ENCODE measurements at places on chromosomes 12 and 14.

- DNase-seq: no peak
These were observed 994.0 kb downstream of the TRHDE start for GRCh38 chr12:73266206-73266605.

DNA sequence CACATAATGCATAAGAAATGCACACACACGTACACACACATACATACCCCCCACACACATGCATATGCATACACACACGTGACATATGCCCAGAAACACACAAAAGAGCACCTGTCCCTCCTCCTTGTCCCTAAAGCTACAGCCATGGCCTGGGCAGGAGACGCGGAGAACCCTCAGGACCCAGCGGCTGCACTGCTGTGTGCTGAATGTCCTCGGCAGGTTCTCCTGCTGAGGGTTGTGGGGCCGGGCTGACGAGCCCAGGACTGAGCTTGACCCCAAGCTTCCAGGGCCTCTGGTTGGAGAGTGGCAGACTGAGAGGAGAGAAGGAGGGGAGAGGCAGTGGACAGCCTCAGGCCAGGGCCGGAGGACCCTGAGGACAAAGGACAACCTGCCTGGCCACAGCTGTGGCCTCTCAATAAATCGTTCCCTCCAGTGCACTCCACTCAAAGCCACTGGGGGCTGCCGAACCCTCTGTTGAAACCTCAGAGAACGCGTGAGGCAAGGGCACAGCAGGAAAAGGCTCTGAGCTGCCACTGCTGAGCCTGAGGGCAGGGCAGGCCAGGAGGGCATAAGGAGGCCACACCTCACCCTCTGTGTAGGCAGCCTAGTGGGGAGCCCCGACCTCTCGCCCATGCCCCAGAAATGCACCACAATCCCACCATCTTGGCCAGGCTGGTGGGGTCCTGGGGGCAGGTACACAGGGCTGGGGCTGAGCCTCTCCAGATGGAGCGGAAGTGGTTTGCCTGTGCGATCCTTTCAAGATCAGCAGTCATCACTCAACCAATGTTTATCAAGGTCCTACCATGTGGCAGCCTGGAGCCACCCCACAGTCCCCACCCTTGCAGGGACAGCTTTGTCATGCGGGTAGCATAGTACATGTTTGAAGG lies 3.1 kb downstream of the CACNA2D4 start:
- no peak for DNase-seq

GRCh38 chr12:22046090-22046967 lies at the start of gene CMAS:
Gene CMAS (plus strand): TSS chr12:22046218. CDS start chr12:22046304, 86 bp downstream.
- peak; percentile 73 for DNase-seq

GRCh38 chr12:132556801-132557200 lies 53.6 kb downstream of the LRCOL1 start:
- no peak for DNase-seq

DNA sequence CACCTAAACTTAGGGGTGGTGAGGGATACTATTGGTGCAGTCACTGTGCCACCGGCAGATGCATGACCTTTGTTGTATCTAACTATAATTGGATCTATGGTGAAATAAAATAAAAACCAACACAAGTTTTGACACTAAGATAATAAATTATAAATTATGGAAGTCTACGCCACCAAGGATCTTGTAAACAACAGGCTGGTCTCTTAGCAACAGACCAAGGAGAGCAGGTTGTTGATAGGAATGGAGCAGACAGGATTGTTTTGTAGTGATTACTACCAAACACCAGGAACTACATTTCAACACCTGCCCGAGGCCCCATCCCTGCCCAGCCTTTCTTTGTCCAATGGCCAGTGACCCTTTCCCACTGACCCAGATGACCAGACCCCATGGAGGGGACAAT lies 1178.0 kb downstream of the VRK1 start:
- DNase-seq: no peak

DNA sequence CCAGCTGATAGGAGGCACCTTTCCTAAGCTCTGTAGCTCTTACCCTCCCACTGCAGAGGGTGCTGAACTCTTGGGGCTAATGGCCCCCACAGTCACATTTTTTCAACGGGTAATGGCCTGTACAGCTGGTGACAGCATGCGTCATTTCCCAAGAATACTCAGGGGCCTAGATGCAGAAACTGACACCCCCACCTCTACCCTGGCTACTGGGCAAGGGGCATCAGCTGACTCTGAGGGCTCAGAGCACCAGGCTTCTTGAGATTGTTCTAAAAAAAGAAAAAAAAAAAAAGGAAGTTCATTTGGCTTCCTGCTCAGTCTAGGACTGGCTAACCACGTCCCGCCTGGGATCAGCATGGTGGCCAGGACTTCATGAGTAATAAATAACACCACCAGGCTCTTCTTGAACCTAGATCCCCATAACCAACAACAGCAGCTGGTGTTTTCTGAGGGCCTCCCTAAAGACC lies 35.2 kb downstream of the ZFP36L1 start:
- peak; percentile 74 for DNase-seq

DNA sequence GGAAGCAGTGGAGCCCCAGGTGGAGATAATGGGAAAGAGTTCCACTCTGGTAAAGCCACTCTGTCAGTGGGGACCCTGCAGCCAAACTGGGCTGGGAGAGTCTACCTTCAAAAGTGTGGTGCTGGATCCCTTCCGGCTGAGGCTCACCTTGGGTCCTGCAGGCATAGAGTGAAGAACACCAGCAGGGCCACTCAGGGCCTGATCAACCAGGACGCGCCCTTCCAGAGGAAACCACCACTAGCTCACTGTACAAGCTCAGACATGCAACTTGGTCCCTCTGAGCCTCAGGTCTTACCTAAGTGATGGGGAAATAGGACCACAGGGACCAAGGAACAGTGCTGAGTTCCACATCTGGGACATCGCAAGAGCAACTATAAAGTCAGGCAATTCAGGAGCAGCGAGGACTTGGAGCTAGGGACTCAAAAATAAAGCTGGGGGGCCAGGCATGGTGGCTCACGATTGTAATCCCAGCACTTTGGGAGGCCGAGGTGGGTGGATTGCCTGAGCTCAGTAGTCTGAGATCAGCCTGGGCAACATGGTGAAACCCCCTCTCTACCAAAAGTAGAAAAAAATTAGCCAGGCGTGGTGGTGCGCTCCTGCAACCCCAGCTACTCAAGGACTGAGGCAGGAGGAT lies 5.9 kb upstream of the PRPH start:
- no peak for DNase-seq

GRCh38 chr12:96338852-96339471 lies 61.3 kb downstream of the CDK17 start:
- peak; percentile 25 for DNase-seq

DNA sequence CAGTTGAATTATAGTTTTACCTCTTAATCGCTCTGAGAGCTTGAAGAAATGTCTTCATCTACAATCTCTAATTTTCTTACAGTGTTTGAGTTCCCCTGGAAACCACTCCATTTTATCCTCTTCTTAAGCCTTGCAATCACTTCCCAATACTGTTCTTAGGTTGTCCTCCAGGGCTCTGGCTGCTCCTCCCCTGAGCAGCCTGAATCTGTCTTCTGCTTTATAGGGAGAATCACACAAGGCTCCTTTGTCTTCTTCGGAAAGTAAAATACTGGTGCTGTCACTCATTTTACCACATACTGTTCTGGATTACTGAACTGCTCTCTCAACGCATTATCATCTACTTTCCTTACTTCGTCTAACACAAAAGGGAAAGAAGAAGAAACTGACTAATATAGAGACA lies 133.7 kb downstream of the MDGA2 start:
- DNase-seq: no peak

- DNase-seq: no peak
These were observed 27.3 kb upstream of the ANO2 start for GRCh38 chr12:5972387-5972786.

DNA sequence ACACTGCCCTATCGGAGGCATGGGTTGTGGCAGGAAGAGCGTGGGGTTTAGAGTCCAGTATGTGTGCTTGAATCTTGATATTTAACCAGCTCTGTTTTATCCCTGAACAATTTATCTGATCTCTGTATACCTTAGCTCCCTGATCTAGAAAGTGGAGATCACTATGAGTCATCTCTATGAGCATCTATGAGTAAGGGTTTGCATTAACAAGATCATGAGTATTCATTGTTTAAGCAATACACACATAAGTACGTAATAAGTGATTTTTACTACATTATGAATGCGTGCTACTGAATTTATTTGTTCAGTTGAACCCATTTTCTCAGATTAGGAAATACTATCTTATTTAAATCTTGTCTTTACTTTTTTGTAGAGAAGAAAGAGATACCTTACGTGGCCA lies 49.4 kb downstream of the GPATCH2L start:
- DNase-seq: no peak

DNA sequence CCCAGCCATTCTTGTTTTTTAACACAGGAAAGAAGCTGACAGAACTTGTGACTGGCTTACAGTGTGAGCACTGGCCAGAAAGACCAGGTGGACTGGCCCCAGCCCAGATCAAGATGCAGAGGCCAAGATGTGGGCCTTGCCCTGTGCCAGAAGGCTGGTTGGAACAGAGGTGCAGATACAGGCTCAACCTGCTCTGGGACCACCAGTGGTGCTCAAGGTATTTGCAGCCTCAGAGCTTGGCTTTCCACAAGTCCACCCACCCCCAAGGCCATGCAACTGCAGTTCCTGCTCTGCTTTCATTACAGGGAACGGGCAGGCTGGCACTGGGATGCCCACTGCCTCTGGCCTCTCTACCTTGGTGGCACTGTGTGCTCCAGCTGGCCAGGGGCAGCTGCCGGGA lies 23.3 kb downstream of the ZFC3H1 start:
- no peak for DNase-seq

- DNase-seq: no peak
These were observed 391.4 kb upstream of the SYT1 start for GRCh38 chr12:78473136-78473535.

DNA sequence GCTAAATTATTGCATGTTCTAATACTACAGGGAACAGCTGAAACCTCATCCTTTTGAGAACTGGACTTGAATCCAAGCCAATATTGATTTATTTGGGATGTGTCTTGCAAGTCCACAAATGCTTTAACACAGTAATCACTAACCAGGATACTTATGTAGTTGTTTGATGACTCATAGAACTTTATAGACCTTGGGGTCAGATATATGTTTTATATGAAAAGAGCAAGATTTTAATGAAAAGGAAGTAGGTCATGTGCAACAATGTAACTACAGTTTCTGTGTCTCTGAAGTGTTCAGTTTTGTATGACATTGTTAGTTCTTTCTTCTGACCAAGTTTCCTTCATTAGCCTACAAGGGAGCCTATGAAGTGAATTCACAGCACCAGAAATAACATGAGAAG lies 352.0 kb downstream of the ZFP36L1 start:
- no peak for DNase-seq

DNA sequence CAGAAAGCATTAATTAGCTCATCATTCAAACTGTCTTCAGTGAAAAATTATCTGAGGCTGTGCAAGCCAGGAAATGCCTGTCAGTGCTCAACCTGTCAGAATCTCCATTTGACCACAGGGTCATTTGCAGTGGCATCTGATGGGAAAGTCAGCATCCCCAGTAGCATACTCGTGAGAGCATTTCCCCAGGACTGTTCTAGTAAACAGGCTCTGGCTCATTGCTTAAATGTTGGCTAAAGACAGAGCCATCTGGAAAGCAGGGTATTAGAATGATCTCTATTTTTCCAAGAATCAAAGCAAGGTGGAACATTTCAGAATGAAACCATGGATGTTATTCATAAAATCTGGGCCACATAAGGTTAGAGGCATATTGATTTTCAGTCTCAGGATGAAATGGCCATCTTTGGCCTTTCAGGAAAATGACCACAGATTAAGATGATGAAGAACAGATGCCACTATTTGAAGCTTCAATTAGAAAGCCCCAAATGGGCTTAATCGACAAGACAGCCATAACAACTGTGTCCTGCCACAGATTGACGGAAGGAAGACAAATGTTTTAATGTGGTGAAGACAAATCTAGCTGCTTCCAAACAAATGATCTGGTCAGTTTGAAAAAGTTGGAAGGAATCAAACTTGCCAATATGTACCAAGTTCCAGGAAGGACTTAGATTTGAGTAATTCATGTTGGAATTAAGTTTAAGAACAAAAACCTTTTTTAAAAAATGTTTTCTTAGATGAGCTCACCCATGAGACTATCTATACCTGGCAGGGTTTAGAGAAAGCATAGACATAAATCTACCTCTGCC lies 94.0 kb upstream of the FAR2 start:
- DNase-seq: no peak

GRCh38 chr14:34072921-34073320 lies 122.0 kb upstream of the EGLN3 start:
- DNase-seq: no peak

DNA sequence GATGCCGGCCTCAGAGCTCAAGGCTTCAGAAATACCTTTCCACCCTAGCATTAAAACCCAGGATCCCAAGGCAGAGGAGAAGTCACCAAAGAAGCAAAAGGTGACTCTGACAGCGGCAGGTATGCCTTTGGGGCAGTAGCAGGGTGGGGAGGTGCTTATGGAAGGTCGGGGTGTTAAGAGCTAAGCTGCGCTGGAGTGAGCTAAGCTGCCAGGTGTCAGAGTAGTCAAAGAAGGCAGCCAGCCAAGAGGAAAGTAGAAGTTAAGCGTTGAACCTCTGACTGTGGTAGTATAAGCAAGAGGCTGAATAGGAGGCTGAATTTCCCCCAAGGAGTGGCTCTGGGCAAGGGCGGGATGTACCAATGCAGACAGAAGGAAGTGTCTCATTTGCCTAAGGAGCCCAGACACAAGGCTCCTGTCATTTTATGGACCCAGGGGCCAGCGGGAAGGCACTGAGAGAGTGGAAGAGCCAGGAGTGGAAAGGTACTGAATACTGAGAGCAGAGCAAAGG lies 29.2 kb downstream of the DYRK4 start:
- no peak for DNase-seq

- DNase-seq: no peak
These were observed 806.0 kb upstream of the ATXN7L3B start for GRCh38 chr12:73731658-73732057.

DNA sequence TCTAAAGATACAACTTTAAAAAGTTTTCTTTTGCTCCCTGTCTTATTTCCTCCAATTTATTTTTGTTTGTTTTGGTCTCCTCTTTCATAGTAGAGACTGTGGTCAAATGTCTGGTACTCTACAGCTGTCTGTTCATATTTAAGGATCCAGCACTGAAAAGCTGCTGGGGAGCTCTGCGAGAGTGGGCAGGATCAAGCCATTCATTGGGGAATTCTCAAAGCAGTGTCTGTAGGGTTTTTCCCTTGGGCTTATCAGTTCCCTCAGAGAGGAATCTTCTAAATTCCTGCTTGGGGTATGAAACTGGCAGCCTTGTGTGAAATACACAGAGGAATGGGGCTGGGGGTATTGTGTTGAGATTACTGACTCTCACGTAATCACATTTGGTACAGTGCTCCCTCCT lies 52.3 kb downstream of the FNTB start:
- no peak for DNase-seq

- no peak for DNase-seq
These were observed 10.8 kb downstream of the PTGR2 start for GRCh38 chr14:73862480-73862879.

DNA sequence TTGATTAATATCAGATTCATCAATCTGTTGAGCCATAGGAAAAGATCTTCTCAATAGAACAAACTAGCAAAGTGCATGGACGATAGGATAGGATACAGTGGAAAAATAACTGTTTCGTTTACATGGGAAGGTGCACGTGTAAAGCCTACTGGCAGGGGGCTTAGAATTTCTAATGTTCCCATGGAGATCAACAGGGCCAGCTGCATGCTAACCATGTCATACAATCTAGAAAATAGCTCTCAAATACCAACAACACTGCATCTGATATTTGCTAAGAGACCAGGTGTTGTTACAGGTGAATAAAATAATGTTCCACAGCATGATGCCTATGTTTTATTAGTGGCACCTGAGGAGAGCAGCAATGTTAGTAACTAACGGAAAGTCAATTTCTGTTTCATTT lies 72.5 kb downstream of the ACSS3 start:
- DNase-seq: no peak

Data from muscle of back (tissue), 13 donors.